ENCODE measurements at places on chromosomes 7 and 10.

GRCh38 chr7:99229234-99229633 lies 21.3 kb upstream of the KPNA7 start:
- DNase-seq = no peak

- no peak for DNase-seq
Measured at GRCh38 chr7:45257284-45257683, 99.7 kb downstream of the RAMP3 start.

- DNase-seq = no peak
Measured at GRCh38 chr10:63713191-63714144, 192.3 kb downstream of the REEP3 start.

GRCh38 chr10:103671126-103671895 lies 177.8 kb downstream of the NEURL1 start:
- DNase-seq = no peak

DNA sequence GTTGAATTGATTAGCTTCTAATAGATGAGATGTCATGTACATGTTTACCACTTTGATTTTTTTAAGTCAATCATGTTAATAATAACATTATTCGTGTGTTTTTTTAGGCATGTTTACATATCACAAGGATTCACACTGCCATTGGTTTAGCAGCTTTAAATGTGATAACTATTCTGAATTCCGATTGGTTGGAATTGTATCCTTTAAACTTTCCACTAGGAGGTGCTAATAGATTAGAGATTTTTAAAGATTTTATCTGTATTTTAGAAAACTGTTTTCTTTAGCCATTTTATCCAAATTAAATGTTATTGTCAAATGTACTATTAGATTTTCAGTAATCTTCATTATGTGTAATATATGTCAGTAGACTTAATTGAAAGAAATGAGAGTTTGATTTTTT lies 83.2 kb downstream of the HECTD2 start:
- DNase-seq = no peak

DNA sequence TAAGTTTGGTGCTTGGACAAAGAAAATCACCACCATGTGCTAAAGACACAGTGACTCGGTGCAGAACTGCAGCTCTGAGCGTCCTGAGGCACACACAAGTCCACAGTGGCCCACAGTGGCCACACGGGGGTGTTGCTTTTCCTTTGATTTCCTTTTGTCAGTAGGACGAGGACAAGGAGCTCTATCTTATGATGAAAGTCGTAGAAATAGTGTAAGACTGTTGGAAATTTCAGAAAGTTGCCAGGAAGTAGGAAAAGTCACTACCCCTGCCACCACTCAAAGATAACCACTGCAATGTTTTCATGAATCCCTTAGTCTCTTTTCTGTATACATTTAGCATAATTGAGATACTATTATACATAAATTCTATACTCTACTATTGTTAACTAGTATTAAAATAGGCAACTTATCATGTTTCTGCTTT lies 146.0 kb downstream of the TNS3 start:
- DNase-seq = no peak

DNA sequence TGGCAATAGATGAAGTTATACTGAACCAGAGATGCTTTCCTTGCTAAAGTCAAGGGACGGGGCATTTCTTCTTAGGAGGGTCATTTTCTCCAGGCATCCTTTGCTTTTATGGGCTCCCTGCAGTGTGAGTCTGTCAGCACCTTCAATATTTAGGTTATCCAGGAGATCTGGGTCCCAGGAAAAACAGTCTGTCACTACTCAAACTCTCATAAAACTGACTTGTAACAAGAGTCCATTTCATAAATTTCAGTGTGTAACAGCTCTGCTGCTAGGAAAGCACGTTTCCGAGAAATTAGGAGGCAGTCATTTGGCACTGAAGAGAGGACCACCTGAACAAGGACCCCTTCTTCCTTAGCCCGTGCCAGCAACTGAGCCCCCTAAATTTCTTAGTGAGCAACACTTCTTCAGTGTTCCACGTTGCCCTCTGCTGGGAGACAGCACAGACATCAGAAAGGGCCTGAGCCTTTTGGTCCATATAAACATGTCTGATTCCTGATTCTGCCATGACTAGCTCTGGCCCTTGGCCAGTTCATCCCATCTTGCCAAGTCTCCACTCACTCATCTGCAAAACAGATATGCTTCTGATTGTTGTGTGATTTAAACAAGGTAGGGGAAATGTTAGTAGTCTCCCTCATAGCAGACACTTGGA lies 7.2 kb downstream of the GCC1 start:
- DNase-seq = no peak

GRCh38 chr7:114678116-114678515 lies 243.8 kb upstream of the MDFIC start:
- DNase-seq = no peak

- DNase-seq = no peak
Measured at GRCh38 chr10:32298075-32298812, 48.7 kb downstream of the EPC1 start.

DNA sequence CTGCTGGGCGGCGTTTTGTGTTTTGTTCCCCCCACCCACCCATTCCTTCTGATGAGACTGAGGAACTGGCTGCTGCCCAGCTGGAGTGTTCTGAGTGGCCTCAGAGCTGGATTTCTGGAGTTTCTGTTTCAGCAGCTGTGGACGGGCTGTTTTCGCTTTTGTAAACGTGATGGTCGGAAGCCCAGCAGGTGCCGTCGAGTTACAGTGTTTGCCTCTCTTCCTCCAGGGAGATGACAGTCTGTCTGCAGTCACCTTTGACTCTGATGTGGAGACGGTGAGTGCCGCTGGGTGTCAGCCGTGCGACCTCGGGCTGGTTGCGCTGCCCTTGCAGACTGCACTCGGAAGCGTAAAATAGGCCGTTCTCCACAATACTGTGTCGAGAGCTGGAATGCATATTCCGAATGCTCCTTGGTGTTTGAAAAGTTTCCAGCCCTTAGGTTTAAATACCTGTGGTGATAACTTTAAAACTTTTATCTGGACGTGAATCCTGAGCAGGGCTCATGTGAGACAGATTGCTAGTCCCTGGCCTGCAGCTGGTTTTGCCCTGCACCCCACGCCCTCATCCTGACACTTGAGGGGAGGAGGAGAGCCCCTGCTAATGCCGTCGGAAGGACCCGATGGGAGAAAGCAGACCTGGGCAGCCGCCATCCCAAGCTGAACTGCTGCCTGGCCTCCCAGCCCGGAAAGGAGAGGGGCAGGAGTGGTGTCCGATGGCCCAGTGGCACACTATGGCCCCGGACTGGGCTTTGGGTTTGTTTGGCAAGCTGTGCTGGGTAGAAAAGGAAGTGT lies 8.3 kb downstream of the IQCE start:
- peak; percentile 23 for DNase-seq

DNA sequence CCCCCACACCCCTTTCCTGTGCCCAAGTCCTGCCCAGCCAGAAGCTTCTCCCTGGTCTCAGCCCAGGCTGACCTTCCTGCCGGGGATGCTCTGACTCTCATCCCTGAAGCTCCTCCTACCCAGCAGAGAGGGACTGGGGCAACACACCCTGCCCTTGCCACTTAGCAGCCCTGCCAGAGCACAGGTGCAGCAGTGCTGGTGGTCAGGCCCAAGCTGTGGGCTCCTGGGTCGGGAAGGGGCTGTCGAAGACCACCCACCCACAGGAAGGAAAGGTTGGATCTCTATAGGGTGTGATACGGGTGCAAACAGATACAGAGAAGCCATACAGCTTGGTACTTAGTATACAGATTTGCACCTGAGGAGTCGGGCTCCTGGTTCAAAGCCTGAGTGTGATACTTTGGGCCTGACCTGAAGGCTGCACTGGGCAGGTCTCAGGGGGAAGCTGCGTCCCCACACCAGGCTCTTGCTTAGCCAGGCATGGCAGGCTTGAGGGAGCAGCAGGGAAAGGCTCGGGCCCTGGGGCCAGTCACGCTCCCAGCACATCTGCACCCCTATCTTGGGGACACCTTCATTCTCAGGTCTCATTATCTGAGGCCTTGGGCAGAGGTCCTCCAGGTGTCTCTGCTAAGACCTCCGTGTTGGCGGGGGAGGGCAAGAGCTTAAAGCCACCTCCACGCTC lies 47.3 kb downstream of the TCERG1L start:
- no peak for DNase-seq

- no peak for DNase-seq
Measured at GRCh38 chr7:37262181-37262580, 186.5 kb downstream of the ELMO1 start.

DNA sequence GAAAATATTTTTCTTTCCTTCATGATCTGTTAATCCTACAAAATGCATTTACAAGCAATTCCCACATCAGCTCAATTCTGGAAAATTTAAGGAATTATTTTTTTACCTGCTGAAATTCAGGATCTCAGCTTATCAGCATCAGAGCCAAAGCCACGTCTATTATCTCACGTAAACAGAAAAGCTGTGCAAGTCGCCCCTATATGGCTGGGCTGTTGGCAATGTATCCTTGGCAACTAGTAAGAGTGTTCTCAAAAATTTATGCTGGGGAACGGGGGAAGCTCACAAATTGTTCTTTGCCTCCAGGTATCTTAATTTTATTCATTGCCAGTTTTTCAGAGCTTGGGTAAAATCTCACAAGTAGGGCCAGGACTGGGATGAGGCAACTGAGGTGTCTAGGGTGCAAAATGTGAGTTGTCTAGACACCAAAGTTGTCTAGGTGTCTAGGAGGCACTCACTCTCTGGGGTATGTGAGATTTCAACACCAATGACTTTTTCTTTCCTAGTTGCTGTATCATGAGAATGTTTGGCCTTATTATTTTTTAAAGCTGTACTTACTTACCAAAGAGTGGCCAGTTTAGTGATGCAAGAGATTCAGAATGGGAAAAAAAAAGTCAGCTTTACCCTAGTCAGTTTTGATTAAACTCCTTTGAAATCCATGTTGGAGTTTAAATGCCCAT lies 5.1 kb downstream of the GSTO2 start:
- no peak for DNase-seq

DNA sequence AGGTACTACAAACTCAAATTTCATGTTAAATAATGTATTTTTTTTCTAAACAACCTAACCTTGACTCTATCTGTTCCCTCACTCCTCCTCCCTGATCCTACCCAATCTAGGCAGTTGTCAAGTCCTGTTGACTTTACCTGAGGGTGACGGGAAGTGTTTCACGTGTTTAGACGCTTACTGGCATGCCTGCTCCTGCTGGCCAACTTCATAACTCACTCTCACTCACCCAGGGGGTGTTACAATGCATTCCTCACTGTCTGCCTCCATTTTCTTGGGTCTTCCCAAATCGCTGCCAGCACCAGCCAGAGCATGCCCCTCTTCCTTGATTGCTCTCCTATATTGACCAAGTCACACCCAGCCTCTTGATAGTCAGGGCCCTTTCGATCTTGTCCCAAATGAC lies 28.3 kb downstream of the CRCP start:
- DNase-seq = no peak

GRCh38 chr7:84714765-84715164 lies 472.1 kb downstream of the SEMA3D start:
- DNase-seq = no peak

GRCh38 chr7:111312966-111313365 lies 222.0 kb downstream of the LRRN3 start:
- no peak for DNase-seq

GRCh38 chr10:111035542-111035941 lies 41.3 kb upstream of the ADRA2A start:
- DNase-seq = no peak

DNA sequence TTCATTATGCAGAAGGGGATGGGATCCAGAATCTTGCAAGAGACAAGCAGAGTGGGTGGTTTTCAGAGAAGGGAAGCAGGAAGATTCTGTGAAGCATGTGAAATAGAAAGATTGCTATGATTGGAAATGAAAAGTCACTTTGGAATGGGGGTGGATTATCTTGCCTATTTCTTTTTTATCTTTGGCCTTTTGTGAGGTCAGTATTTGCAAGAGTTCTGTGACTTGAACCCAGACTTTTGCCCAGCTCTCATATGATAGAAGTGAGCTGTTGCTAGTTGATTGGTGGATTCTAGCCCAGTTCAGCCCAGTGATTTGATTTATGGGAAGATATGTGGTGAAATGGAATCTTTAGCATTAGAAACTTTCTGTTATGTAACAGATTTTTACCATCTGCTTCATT lies 17.1 kb downstream of the ENTPD7 start:
- no peak for DNase-seq

DNA sequence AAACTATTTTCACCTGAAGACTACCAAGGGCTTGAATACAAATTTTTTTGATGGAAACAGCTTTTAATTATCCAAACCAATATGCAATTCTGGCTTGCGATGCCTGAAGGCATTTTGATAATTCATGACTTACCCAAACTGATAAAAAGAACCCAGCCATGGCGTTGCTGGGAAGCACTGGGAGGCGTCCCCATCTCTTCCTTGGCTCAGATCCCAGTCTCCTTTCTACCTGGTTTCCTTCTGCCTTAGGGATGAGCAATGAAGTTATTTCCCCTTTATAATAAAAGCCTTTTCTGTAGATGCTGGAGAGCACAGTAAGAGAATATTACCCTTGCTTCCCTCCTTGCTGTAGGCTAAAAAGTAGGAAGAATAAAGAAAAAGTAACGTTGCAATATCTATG lies 129.1 kb upstream of the ANK3 start:
- no peak for DNase-seq

GRCh38 chr10:131033166-131034085 lies 278.1 kb downstream of the TCERG1L start:
- no peak for DNase-seq

GRCh38 chr7:78769481-78770101 lies 683.9 kb downstream of the MAGI2 start:
- no peak for DNase-seq

GRCh38 chr7:156669035-156669828 lies 28.7 kb downstream of the RNF32 start:
- DNase-seq = no peak

GRCh38 chr7:106190589-106191330 lies 78.6 kb upstream of the SYPL1 start:
- no peak for DNase-seq

DNA sequence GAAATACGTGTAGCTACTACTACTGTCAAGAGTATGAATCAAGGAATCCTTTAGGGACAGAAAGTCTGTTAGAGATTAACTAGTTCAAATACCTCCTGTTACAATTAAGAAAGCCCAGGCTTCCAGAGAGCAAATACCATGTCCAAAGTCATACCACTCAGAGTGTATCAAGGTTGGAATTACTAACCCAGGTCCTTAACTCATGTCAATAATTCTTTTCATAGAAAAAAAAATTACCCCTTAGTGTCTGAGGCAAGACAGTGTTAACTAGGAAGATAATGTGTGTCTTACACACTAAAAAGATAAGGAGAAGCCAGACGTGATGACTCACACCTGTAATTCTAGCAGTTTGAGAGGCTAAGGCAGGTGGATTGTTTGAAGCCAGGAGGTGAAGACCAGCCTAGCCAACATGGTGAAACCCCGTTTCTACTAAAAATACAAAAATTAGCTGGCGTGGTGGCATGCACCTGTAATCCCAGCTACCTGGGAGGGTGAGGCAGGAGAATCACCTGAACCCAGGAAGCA lies 423.4 kb downstream of the SORCS1 start:
- DNase-seq = no peak

GRCh38 chr7:107224374-107225223 lies 55.8 kb downstream of the HBP1 start:
- no peak for DNase-seq

- DNase-seq = no peak
Measured at GRCh38 chr7:152333134-152333533, 102.7 kb downstream of the KMT2C start.

- DNase-seq = no peak
Measured at GRCh38 chr7:110522761-110523200, 568.1 kb upstream of the LRRN3 start.
